ENCODE measurements at places on chromosomes 4 and X.
A peak's percentile ranks its signal among the peaks of the same experiment; 100 is the strongest.

GRCh38 chr4:7818399-7818911, 121.2 kb downstream of the AFAP1 start:
- no peak for DNase-seq

DNA sequence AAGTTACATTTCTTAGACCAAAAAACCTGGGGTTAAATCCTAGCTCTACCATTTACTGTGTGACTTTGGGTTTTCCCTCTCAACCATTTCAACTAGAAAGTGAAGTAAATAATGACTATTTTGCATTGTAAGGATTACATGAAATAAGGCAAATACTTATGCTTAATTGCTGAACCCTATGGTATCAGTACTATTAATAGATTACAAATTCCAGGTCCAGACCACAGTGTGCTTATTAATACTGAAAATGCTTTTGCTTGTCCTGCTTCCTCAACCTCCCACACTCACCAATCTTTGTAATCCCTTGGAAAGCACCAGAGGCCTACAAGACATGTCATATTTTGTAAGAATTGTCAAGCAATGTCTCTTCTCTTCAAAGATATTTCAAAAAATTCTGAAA, 456.5 kb downstream of the SPOCK3 start:
- no peak for DNase-seq

- DNase-seq: no peak
These were observed 36.4 kb downstream of the CCNQ start for GRCh38 chrX:153562546-153562945.

- DNase-seq: no peak
These were observed 178.5 kb upstream of the UGT8 start for GRCh38 chr4:114420069-114420468.

GRCh38 chrX:39724544-39724943, 373.2 kb downstream of the BCOR start:
- DNase-seq: no peak

- peak; percentile 36 for DNase-seq
These were observed 9.4 kb downstream of the UVSSA start for GRCh38 chr4:1356181-1356998.

- no peak for DNase-seq
These were observed 134.7 kb downstream of the DCLK2 start for GRCh38 chr4:150212927-150213326.

- DNase-seq: no peak
These were observed 14.0 kb upstream of the ARHGAP10 start for GRCh38 chr4:147717878-147718277.

GRCh38 chrX:38961936-38962335, 160.7 kb downstream of the MID1IP1 start:
- DNase-seq: no peak

DNA sequence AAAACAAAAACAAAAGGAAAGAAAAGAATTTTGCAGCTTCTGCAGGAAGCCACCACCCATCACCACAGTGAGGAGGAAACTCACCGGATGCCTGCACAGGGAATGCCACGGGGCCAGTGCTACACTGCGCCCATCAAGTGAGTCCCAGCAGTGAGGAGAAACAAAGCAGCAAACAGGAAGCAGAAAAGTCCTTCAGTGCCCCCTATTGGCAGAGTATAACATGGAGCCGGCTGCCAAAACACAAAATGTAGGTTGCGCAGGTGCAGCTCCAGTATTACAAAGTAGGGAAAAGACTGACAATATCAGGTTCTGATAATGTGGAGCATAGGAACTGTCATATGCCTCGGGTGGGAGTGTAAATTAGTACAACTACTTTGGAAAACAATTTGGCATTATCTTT, 23.3 kb upstream of the SCML2 start:
- no peak for DNase-seq

GRCh38 chr4:106245176-106245575, 70.8 kb downstream of the TBCK start:
- no peak for DNase-seq

DNA sequence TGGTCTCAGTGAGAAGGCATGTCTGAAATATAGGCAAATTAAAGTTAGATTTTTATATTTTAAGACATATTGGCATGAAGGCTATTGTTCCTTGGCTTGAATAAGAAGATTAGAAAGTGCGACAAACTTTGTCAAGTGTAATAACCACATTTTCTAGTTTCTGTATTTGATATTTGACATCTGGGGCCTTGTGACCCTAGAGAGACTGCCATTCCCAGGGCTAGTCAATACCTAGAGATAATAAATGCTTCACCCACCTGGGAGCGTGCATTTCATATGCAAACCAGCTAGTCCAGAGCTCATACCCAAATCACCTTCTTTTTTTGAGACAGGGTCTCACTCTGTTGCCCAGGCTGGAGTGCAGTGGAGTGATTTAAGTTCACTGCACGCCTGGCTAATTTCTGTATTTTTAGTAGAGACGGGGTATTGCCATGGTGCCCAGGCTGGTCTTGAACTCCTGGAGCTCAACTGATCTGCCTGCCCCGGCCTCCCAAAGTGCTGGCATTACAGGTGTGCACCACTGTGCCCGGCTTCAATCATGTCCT, 62.6 kb downstream of the COQ2 start:
- no peak for DNase-seq

DNA sequence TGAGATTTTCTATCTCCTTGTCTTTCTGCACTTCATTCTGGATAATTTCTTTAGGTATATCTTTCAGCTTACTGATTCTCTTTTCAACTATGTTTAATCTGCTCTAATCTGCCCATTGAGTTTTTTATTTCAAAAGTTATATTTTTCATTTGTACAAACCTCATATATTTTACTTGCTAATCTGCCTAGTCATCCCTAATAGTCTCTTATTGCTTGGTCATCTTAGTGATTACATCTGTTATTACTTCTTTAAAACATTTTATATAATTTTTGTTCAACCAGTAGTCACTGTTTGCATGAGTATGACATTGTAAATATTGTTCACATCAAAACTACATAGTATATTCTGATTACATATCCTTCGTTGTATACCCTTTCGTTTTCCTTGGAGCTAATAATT, 32.4 kb downstream of the KANTR start:
- no peak for DNase-seq

DNA sequence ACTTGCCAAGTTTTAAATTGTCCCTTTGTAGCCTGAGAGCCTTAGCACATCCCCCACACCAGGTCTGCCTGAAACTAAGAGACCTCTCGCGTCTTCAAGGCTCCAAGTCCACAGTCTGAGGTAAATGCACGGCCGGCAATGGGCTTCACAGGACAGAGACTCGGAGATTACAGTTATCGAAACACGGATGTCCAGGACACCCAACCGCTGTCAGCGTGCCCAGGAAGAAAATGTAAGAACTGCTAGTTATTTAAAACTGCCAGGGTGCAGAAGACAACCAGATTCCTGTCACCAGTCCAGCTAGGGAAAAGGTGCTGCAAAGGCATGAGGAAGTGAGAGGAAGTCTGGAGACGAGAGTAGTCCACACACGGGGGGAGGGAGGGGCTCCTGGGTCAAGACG, 28.9 kb downstream of the ZNF827 start:
- DNase-seq: no peak

- no peak for DNase-seq
These were observed 146.7 kb downstream of the COL25A1 start for GRCh38 chr4:109155682-109156283.

GRCh38 chrX:97039363-97040029, 155.8 kb downstream of the RPA4 start:
- no peak for DNase-seq

- DNase-seq: no peak
These were observed 32.8 kb upstream of the RELL1 start for GRCh38 chr4:37719021-37719420.

GRCh38 chrX:69307756-69308155, 142.5 kb upstream of the PJA1 start:
- no peak for DNase-seq

DNA sequence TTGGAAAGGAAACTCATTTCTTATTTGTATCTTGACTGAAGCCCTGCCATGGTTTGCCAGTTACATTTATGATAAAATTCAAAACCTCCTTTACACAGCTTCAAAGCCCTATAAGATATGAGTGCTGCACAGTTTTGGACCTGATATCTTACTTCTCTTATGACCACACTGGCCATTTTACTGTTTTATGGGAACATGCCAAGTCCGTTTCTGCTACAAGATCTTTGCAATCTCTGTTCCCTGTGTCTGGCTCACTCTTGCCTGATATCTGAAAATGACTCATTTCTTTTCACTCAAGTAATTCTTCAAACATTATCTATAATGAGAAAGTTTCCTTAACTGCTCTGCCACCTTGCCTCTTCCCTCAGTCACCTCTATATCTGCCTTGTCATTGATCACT, 247.3 kb downstream of the SPOCK3 start:
- no peak for DNase-seq

DNA sequence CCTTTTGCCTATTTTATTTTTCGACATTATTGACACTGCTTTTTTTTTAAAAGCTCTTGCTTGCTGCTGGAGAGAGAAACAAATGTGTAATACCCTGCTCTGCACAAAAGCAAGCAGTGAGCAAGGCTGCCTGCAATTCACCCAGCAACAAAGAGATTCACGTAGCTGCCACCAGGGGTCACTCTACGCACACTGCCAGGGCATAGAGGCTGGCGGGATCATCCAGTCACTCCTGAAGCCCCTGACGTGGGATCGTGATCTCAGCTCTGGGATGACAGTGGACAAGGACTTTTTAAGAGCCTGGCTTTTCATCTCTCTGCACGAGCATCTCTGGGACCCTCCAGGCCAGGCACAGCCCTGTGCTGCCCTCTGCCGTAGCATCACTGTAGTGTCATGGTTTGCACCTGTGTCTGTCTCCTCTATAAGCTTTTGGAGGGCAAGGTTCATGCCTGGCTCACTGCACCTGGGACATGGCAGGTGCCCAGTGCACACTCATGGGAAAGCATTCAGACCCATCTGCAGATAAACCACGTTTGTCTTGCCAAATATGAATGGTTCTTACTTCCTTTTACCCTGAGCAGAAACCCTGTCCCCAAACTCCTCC, 19.8 kb downstream of the C4orf50 start:
- DNase-seq: no peak

DNA sequence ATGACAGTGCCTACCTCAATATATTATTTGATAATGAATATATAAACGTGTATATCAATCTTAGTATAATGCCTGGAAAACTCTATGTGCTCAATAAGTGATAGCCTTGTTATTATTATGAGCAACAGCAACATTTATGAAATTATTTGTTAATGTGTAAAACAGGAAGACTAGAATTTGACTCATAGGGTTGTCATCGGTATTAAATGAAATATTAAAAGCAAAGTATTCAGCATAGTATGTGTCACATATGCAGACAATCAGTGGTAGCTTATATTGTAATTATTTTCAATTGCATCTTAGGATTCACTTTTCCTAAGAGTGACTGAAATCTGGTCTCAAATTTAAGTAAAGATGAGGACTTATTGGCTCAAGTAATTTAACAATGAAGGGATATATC, 24.6 kb downstream of the SPANXD start:
- DNase-seq: no peak

DNA sequence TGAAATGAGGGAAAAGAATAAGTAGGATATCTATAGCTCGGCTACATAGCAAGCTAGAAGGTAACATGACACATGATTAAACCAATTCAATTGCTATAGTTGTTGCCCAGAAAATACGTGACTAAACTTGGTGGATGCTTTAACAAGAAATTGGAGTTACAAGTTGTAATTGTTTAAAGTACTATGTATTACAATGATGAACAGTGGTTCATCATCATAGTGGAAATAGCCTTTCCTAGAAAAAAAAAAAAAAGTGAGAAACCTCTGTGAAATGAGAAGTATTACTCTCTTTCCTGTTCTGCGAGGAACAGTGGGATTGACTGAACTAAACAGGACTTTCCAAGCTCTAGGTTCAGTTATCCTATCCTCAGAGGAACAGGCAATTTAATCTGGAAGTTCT, 209.7 kb upstream of the KLF3 start:
- DNase-seq: no peak

DNA sequence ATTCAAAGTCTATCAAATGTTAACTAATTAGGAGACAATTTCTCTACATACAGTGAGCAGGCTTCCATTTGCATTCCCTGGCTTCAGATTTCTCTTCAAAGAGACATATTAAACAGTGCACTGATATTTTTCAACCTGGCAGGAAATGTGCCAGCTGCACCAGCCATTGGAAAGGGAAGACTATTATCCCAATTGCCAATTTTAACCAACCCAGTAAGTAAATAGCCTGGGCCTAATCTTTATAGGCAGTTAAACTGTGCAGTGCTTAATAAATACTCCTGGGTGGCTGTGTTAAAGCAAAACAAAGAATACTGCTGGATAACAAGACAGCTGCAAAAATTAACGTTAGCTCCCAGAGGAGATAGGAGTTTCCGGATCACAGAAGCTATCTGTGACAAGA, 111.9 kb upstream of the GALNT7 start:
- DNase-seq: no peak

DNA sequence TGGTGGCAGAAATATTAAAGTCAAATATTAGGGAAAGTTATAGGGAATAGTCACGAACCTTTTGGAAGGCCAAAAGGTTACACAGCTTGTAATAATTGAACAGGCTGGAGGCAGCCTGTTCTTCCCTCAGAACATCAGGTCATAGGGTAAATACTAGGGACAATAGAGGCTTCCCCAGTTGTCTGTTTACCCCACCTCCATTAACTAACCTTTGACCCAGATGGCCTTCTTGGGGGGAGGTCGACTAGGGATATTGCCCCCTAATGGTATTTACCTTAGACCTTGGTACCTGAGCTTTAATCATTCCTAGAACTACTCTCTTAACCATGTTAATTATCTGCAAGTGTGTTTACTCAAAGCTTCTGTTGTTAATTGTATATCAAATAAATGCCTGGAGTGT, 26.0 kb downstream of the C4orf17 start:
- DNase-seq: no peak

DNA sequence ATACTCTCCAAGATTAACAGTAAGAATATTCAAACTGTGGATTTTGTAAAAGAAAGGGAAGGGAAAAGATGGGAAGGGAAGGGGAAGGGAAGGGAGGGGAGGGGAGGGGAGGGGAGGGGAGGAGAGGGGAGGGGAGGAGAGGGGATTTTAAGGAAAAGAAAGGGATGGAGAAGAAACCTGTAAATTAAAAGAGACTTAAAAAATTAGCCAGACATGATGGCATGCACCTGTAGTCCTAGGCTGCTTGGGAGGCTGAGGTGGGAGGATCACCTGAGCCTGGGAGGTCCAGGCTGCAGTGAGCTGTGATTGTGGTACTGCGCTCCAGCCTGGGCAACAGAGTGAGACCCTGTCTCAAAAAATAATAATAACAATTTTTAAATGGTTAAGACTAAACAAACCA, 83.7 kb downstream of the USP46 start:
- DNase-seq: no peak

GRCh38 chr4:83779103-83780052, 243.5 kb downstream of the GPAT3 start:
- DNase-seq: no peak

DNA sequence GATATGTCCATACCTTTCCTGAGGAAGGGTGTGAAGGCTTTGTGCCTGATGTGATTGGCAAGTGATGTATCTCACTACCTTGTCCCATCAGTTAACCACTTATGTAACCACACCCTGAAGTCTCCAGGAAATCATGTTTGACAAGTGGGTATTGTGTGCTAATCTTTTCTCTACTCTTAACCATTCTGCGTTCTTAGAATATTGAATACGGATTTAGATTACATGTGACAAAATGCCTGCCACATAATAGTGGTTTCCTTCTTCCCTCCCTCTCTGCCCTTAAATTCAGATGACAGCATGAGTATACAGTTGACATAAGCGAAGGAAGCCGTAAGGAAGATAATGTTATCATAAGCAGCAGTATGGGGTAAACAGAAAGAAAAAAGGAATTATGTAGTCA, 108.4 kb downstream of the KLHL8 start:
- no peak for DNase-seq
